ENCODE measurements at places on chromosomes 11 and 22.

- DNase-seq: no peak
Observed at GRCh38 chr11:92357344-92357743, 132.7 kb downstream of the FAT3 start.

DNA sequence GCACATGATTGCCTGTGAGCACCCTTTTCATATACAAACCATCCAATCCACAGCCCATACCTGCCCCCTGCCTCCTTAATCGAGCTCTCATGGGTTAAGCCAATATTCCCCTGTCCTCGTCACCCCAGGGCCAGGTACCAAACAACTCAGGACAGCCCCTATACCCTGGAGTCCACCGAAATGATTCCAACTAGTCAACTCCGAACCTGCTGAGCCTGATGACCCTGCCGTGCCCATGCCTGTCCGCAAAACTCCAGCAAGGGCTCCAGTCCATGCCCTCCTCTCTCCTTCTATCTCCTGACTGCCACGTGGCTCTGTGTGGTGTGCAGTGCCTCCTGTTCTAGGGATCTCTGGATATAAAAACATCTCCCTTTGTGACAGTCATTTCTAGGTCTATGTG lies 35.5 kb upstream of the SYT13 start:
- no peak for DNase-seq

DNA sequence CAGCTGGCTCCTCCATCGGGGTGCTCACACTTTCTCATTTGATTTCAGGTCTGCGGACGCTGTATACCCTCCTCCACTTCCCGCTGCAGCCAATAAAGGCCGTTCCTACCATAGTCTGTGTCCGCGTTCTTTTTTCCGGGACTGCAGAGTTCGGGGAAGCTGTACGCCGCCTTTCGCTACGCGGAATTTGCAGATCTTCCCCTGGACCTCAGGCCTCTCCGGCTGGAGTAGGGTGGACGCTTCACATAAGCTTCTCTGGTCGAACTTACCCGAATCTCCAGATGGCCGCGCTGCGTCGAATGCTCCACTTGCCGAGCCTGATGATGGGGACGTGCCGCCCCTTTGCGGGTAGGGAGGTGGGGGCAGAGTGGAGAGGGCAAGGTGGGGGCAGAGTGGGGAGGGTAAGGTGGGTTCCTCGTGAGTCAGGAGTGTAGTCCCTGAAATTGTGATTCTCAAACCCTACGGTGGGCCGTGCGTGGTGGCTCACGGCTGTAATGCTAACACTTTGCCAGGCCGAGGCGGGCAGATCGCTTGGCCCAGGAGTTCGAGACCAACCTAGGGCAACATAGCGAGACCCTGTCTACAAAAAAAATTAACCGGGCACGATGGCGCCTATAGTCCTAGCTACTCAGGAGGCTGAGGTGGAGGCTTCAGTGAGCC lies 617 bp downstream of the CSKMT start:
- DNase-seq: peak; percentile 71

DNA sequence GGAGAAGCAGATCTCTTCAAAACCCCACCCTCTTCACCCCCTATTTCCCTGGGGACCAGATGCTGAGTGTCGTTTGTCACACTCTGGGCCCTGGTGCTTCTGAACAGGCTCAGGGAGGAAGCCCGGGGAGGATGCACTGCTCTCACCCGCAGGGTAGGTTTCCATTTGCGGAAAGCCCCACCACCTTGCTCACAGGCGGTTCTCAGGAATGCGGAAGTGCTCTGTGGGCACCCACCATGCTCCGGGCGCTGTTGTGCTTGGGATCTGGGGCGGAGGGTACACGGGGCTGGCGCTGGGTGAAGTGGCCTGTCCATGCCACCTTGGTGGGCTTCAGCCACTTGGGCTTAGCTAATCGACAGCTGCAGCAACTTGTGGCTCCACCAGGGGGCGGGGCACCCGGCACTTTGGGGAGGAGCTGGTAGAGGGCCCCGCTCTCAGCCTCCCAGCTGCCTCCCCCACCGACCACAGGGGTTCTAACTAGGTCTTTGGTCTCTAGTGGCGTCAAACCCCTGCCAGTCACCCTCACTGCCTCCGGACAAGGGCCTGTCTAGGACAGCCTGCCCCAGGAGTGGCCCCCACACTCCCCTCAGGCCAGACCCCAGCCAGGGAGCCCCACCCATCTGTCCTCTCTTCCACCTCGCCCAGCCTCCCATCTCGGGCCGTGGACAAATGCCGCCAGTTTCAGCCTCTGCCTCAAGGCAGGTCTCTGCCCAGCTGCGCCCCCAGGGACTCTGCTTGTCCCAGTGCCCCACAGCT lies 7.4 kb downstream of the NDUFV1 start:
- peak; percentile 92 for DNase-seq

DNA sequence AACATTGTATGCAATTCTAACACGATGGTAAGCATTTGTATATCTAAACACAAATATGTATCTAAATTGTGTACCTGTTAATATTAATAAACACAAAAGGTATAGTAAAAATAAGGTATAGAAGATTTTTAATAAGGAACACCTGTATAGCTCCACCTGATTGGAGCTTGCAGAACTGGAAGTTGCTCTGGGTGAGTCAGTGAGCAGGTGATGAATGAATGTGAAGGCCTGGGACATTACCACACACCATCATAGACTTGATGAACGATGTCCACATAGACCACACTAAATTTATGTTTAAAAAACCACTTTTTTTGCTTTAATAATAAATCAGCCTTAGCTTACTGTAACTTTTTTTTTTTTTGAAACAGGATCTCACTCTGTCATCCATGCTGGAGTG lies 97.6 kb upstream of the CLMP start:
- DNase-seq: no peak

GRCh38 chr11:76410851-76411357 lies 29.8 kb downstream of the GVQW3 start:
- no peak for DNase-seq

DNA sequence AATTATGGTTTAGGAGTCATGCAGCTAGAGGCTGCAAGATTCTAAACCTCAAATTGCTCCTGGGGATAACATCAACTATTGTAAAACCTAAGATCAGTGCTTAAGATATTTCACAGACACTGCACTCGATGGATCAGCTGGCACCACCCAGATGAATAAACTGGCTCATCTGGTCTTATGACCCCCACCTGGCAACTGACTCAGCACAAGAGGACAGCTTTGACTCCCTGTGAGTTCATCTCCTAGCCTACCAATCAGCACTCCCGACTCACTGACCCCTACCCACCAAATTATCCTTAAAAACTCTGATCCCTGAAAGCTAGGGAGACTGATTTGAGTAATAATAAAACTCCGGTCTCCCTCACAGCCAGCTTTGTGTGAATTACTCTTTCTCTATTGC lies 782 bp upstream of the TTC12 start:
- peak; percentile 38 for DNase-seq

DNA sequence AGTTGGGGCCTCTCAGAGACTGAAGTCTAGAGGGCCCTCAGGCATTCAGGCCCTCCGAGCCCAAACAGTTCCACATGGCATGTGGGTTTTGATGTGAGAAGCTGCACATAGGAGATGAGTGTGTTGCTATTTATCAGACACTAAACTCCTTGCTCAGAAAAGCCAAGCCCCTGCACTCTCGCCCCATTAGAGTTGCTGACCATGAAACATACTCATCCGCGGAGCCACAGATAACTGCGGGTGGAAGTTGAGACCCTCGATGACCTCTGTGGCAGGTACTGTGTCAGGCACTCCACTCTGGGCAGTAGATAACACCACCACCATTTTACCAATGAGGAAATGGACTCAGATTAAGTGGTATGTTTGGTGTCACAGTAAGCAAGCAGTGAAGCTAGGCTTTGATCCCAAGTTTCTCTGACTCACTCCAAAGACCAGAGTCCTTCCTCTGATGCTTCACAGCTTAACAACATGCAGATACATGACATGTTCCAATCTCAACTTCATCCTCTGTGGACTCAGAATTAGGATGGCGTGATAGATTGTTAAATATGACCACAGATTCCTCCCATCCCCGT lies 202.1 kb downstream of the ADAMTS15 start:
- DNase-seq: no peak

DNA sequence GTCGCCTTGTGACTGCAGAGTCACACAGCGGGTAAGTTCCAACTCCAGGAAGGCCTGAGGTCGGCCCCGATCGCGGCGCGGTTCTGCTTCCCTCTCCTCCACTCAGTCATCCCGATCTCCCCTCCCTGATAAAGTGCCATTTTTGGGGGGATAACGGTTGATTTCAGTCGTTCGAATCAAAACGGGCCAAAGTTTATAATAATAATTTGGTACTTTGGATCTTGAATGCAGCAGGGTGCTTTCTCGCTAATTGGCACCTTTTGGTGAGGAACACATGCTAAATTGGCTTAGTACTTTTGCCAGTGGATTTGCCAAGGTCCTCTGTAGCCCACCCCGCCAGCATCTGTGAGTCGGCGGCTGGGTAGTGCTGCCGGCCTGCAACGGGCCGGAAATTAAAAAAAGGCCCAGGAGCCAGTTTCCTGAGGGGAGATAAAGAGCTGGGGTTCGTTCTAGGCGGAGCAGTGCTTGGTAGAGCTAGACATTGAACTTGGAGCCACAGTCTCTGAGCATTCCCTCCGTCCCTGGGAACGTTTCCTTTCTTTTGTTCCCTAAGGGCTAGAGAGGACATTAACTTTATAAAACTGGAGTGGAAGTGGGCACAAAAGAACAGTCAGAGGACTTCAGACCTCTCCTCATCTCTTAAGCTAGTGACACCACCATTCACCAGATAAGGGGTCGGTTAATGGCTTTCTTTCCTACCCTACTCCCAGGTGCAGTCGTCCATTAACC lies 997 bp downstream of the UBE2L3 start:
- DNase-seq: peak; percentile 41

DNA sequence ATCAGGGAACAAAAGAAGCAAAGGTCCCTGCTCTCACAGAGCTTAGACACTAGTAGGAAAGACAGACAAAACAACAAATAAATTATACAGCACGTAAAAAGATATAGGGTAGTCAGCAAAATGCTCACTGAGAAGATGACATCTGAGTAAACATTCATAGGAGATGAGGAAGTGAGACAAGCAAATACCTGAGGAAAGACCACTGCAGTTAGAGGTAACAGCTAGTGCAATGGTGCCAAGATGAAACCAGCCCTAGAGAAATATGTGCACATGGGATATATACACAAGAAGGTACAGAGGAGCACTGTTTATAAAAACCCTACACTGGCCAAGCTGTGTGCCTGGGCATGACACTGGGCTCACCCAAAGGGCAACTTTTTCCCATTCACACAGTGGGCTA lies 9.8 kb downstream of the CYP2R1 start:
- no peak for DNase-seq

GRCh38 chr11:134661660-134662059 lies 249.6 kb upstream of the B3GAT1 start:
- DNase-seq: no peak

DNA sequence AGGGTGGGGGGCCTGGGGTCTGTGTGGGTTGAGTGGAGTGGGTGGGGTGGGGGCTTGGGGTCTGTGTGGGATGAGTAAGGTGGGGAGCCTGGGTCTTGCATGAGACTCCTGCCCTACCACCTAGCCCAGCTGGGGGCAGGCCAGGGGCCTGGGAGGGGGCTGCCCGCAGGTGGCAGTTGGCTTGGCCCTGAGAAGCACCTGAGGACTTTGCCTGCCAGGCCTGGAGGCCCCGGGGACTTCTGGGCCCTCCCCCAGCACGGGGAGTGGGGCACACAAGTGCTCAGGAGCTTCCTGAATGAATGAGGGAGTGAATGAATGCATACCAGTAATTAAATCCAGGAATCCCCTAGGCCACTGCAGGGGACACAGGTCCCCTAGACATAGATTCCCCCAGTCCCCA lies 6.6 kb downstream of the PHLDA2 start:
- no peak for DNase-seq

DNA sequence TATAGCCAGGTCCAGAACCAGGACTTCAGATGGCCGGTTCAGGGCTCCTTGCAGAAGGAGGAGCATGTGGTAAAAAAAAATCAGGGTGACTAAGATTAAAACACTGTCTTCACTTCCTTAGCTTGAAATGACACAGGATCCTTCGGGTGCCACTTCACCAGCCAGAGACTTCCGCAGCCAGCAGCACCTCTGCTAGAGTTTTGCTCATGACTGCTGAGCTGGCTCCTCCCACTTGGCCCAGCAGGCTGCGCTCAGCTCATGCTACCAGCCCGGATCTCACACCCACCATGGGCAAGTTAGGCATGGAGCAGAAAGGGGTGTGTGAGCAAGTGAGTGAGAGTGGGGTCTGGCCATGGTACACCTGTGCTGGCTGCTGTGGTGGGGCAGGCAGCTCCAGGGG lies 6.6 kb upstream of the MS4A18 start:
- peak; percentile 15 for DNase-seq

GRCh38 chr22:31323578-31324550 lies 22.3 kb downstream of the PATZ1 start:
- no peak for DNase-seq

DNA sequence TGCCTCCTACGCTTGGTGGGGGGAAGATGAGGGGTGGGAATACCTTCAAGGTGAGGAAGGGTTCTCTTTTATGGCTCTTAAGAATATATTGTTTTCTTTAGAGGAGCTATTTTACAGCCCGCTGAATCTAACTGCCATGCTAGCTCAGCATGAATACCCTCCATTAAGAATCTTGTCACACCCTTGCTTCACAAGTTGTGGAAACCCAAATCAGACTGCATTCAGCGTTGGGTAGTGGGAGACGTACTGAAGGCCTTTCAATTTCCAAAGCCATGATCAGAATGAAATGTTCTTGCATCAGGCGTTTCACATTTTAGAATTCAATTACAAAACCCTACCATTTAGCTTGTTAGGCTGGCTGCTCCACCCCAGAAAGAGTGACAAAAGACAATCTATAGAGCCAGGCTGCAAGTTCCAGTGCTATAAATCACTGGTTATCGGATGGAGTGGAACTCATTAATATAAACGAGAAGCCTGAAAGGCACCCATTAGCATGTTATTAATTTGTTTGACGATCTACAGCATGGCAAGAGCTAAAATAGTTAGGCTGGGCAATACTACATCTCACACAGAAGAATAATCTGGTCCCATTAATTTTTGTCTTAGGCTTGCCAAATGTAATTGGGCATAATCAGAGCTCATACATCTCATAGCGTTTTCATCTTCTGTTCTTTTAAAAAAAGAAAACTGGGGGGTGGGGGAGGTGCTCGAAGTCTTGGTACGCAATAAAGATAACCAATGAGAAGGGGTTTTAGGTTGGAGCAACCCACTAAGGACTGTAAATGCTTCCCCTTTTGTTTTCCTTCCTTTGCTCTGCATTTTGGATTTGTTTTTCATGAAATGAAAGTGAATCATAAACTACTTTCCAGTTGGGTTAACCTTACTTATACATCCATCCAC lies 57.5 kb downstream of the ABTB2 start:
- DNase-seq: no peak

- DNase-seq: peak; percentile 11
Observed at GRCh38 chr11:58286249-58286648, 18.2 kb upstream of the OR10W1 start.

GRCh38 chr22:49253656-49254055 lies 574.0 kb downstream of the BRD1 start:
- DNase-seq: no peak

DNA sequence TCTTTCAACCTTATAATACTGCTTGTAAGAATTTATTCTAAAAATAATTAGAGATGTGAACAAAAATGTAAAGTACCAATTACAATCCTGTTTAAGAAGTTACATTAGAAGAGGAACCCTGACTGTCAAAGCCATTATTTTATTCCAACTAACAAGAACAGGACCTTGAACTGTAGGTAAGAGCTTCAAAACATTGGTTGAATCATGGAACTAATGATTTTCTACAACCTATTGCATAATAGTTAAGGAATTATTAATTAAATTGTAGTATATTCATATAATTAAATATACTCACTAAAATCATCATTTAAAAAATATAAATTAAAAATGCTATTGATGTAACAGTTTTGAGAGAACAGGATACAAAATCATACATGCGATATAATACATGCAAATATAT lies 649.4 kb upstream of the KIRREL3 start:
- no peak for DNase-seq

GRCh38 chr11:107707807-107708206 lies 4.0 kb downstream of the SLN start:
- no peak for DNase-seq

Data from activated CD4-positive, alpha-beta T cell treated with anti-CD3 and anti-CD28 coated beads for 36 hours (primary cell).